Stimulated activated CD8-positive, alpha-beta memory T cell treated with anti-CD3 and anti-CD28 coated beads, Interleukin-7, amount 100 ng/mL, for 1 hour (primary cell): ENCODE measurements at places on chromosomes 2 and 18.

- no peak for DNase-seq
These were observed 2.1 kb upstream of the SPIRE1 start for GRCh38 chr18:12659904-12660605.

- DNase-seq = no peak
These were observed 3.6 kb downstream of the IHH start for GRCh38 chr2:219056896-219057708.

- DNase-seq = no peak
These were observed 104.4 kb upstream of the CDC42EP3 start for GRCh38 chr2:37775908-37776250.

DNA sequence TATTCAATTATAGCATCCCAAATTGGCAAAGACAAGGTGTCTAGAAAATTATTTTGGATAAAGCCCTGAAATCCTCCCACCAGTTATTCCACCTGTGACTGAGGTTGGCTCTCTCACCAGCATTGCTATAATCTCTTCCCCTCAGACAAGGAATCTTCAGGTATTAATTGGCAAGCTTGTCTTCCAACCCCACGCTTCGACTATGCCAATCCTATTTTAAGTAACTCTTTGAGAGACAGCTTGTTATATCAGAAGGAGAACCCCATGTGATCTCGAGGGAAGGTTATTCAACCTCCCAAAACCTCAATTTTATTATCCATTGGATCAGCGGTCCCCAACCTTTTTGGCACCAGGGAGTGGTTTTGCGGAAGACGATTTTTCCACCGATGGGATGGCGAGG, 54.5 kb upstream of the NEDD4L start:
- DNase-seq = no peak

GRCh38 chr18:78239090-78239457, 740.5 kb upstream of the SALL3 start:
- no peak for DNase-seq

DNA sequence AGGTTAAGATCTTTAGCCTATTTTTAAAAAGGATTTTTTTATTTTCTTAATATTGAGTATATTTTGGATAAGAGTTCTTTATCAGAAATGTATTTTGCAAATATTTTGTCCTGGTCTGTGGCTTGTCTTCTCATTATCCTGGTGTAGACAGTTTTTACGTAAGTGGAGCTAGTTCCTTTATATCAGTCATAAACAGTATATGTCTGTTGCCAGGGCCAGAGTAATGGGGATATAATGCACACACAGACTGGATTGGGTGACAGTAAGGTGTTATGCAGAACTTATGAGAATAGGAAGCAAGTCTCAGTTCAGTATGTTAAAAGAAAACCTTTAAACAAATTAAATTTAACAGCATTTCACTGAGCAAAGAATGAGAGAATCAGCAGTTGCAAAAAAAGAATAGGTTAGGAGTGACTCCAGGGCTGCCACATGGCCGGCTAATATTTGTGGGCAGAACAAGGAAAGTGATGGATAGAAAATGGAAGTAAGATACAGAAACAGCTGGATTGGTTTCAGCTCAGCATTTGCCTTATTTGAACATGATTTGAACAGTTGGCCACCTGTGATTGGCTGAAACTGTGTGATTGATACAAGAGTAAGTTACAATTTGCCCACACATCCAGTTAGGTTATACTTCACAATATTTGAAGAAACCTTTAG, 61.1 kb upstream of the ZNG1B start:
- DNase-seq = no peak

- no peak for DNase-seq
These were observed 107.7 kb upstream of the RAB27B start for GRCh38 chr18:54720620-54721019.

DNA sequence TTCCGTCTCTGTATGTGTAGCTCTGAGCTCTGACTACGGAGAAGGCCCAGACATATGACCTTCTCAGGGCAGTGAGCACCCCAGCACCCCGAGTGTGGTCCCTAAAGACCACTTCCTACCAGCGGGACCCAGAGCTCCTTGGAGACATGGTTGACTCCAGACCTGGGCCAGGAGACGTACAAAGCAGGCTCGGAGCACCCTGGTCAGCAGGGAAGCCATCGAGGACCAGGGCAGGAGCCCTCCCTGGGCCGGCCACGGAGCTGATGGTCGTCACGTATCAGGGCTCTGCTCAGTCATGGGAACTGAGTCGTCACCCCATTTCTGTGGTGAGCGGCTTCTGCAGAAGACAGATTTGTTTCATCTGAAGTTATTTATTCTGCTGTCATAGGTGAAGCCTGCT, 12.8 kb upstream of the NEU4 start:
- no peak for DNase-seq

DNA sequence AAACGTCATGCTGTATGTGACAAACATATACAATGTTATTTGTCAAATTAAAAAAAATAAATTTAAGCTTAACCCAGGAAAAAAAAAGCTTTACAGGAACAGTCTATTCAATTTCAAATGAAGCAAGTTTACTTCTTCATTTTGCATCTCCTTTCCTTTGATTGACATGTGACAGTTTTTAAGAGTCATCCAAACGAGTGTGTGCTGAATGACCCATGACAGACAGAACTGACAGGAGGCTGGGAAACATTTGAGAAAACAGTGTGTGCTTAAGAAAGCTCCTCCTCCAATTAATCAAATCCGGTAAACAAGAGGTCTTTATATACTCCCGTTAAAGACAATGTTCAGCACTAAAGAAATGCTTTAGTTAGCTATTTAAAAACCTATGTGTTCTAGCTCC, 177.7 kb downstream of the SRBD1 start:
- no peak for DNase-seq

DNA sequence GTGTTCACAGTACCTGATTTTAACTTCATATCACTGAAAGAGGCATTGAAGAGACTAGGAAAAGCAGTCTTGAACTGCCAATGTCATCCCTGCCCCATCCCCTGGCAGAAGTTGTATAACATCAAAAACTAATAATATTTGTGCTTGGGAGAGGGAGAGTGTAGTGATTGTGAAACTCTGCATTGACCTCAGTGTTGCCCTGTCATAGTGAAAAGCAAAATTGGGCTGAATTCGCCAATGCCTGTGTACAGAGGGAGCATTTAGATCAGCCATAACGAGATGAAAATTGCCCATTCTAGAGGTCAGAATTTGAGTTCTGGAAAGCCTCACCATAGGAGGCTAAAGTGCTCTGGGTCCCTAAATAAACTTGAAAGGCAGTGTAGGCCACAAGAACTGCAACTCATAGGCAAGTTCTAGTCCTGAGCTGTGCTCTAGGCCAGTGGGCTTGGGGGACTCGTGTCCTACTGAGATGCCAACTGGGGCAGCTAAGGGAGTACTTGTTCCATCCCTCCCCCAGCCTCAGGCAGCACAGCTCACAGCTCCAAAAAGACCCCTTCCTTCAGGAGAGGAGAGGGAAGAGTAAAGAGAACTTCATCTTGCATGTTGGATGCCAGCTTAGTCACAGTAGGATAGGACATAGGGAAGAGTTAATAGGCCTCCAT, 855.6 kb downstream of the TSN start:
- no peak for DNase-seq

- DNase-seq = no peak
These were observed 70.2 kb downstream of the NGEF start for GRCh38 chr2:232942831-232943230.

DNA sequence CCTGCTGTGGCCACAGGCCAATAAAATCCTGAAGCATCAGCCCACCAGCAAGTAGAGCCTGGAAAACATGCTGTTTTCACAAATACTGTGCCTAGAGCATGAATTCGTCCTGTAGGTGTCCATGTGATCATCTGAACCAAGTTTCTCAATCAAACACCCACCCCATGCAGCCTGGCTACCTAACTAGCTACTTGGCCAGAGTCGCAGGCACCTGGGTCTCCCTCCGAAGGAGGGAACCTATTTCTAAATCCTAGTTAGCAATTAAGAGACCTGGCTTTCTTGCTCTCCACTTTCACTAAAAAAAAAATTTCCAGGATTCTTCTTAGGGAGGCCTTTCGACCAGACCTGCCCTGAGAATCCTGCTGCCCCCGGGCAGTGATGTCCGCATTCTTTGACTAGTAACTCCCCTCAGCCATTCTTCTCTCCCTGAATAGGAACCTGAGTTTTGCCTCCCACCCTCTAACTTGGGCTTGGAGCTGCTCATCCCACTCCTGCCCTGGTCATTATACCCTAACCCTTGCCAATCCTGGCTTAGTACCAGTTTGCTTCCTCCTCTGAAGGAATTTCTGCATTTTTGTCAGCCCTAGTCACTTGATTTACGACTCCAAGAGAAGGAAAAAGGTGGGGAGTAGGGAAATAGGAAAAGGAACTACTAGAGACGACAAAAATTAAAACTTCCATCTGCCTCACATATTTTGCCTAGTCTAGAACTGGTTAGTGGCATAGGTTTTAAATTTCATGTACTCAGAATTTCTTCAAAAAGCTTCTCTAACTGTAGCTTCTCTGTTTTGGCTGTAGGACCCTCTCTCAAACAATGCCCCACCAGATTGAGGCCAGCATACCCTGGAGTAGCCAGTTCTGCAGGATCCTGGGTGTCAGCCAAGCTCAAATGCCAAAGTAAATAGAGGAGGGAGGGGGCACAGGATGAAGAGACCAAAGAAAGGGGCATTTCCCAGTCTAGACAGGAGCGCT, 25.4 kb upstream of the TANK start:
- no peak for DNase-seq

- no peak for DNase-seq
These were observed 22.1 kb upstream of the CNGA3 start for GRCh38 chr2:98324181-98324580.

- no peak for DNase-seq
These were observed 391.2 kb downstream of the STK39 start for GRCh38 chr2:167856190-167856589.

GRCh38 chr2:121346859-121347258, 61.9 kb upstream of the TFCP2L1 start:
- DNase-seq = no peak

GRCh38 chr2:102435741-102436140, 12.8 kb downstream of the IL18RAP start:
- no peak for DNase-seq

GRCh38 chr2:10266133-10266620, 36.5 kb upstream of the HPCAL1 start:
- DNase-seq = no peak

- no peak for DNase-seq
These were observed 80.2 kb downstream of the MIB1 start for GRCh38 chr18:21820811-21821143.

DNA sequence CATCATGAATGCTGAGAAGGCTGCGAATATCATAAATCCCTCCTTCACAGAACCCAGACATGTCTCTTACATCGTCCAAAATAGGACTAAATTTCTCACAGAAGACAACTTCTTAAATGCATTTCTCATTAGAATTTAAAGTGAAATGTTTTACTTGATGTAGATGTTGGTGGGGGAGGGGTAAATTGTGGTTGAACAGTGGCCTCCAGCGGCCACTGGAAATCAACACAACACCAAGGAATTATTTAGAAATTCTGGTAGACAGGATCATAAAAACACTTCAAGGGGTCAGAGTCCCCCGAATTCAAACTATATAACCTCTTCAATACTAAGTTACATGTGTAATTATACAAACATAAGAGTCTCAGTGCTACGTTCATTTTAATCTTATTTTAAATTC, 135.9 kb downstream of the ABCA12 start:
- DNase-seq = no peak

DNA sequence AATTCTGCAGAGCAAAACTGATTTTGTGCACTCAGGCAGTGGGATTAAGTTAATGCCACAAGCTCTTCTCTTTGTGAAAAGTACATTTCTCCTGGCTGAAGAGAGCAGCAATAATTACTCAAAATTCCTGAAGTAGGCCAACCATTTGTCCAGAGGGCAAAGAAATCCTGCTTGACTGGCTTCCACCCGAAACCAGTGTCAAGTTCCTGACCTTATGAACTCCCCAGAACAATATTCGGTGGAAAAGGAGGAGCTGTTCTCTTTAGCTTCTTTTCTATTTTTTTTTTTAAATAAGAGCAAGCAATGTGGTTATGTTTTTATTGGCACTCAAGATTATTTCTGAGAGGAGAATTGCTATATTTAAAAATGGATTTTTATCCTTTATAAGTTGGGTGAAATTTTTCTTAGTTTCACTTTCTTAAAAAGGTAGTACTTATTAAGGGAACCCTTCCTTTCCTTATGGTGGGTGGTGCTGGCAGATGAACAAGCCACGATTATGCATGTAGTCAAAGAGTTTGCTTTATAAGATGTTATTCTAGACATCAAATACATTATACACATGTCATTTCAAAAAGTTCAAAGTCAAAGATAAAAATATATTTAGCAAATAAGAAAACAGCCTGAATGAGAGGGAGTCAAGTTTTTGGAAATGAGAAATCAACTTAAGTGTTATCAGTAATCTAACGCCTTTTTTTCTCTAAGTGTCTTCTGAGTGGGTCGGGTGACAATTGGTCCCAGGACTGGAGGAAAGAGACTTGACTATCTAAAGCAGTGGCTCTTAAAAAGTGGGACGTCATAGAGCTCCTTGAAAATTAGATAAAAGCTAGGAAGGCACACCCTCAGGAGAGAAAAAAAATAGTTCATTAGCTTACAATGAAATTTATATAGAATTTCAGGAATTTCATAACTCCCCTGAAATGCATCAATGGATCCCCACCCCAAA, 194.5 kb downstream of the IKZF2 start:
- no peak for DNase-seq

GRCh38 chr2:106982350-106982749, 96.4 kb upstream of the ST6GAL2 start:
- no peak for DNase-seq

GRCh38 chr2:228522276-228522675, 340.8 kb upstream of the SPHKAP start:
- DNase-seq = no peak

GRCh38 chr2:74556831-74557370, 2.4 kb downstream of the DOK1 start:
- no peak for DNase-seq

- no peak for DNase-seq
These were observed 203.9 kb upstream of the ALPP start for GRCh38 chr2:232174662-232175061.

DNA sequence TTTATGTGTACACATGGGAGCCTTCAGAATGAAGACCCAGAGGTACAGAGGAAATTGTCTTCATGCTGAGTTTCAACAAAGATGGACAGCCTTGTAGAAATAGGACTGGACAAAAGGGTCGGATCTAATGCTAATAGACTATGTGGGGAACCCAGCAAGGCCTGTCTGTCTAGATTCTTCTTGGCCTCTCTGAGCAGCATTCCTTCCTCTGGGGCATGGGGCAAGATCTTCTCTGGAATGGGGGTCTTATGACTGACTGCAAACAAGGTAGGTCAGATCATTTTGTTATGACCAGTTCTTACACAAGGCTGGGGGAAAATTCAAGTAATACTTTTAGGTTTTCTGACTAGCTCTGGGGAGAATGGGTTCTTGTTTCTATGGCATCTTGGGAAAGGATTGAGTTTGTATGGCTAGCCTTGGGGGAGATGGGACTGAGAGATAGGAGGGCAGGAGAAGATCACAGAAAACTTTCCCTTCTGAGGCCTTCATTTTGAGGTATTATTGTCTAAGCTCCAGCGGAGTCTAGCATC, 14.3 kb downstream of the SPATA3 start:
- DNase-seq = no peak

GRCh38 chr2:160652236-160652635, 158.6 kb upstream of the RBMS1 start:
- DNase-seq = peak; percentile 11

- no peak for DNase-seq
These were observed 25.8 kb downstream of the TBC1D8 start for GRCh38 chr2:101125374-101125773.

- no peak for DNase-seq
These were observed 304.8 kb upstream of the SOX11 start for GRCh38 chr2:5387406-5387805.

- no peak for DNase-seq
These were observed 164.9 kb downstream of the SMAD7 start for GRCh38 chr18:48785736-48786454.
